ENCODE measurements at places on chromosomes 6 and 20.

- DNase-seq: no peak
These were observed 6.2 kb downstream of the NQO2 start for GRCh38 chr6:3005874-3006273.

DNA sequence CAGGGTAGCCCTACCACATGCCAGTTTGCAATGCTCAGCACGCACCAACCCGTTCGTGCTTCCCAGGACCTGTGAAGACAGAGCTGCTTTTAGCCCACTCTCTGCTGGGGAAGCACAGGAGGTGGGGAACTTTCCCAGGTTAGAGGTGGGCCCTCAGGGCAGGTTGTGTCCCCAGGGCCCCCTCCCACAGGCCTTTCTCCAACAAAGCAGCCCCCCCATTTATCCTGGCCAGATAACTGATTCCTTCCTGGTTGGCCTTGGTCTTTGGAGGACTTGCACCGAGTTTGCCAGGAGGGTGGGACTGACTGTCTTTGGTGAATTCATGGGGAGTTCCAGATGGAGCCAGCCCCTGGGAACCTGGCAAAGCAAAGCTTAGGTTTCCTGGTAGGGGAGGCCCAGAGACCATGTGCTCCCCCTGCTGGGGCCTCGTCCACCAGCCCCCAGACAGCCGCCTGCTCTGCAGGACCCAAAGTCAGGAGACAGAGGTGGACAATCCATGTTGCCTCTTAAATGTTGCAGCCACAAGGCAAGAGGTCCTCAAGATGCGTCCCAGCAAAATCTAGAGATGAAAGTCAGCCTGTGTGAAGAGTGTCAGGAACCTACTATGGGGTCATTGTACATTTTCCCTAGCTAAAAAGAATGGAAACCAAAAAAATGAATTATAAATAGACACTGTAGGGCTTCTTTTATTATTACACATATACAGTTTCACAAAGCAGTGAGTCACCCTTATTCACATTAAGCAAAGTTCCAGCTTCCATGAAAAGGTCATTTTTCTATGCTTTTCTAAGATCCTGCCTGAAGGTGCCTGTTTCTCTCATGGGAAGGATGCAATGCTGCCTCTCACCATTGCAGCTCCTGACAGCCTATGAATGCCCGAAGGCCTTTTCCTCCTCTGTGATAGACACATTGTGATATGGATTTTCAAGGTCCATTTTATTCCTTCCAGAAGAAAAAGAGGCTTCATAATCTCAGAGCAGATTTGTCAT lies 497.8 kb downstream of the PREX1 start:
- DNase-seq: no peak

DNA sequence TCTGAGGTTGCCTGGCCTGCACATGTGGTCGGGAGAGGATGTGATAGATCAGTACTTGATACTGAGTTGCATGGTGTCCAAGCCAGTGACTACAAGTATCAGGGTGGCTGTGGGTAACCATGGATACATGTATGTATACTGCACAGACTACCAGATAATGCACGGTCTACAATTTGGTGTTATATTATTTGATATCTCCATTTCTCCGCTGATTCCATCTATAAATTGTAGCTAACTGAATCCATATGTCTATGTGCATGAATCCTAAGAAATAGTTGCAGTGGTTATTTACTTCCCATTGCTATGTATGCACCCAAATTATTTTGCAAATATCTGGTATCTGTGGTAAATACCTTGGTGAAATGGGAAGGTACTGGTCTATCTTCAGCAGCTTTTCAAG lies 83.8 kb upstream of the KIF25 start:
- no peak for DNase-seq

GRCh38 chr20:61520893-61521460 lies 268.9 kb downstream of the CDH4 start:
- no peak for DNase-seq

DNA sequence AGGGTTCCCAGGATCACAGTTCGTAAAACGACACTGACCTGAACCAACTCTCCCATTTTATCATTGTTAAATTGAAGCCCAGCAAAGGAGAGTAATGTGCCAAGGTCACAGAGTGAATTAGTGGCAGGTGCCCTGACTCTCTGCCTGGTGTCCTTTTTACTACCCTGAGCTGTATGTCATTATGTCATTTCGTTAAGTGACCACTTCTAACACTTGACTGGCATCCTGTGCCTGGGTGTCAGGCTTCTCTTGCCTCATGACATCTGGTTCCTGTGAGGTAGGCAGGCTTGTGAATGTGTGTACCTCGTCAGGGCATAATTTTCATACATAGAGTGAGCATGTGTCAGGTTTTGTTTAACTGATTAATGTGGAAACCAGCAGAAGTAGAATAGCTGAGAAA lies 48.6 kb downstream of the RALY start:
- DNase-seq: no peak

DNA sequence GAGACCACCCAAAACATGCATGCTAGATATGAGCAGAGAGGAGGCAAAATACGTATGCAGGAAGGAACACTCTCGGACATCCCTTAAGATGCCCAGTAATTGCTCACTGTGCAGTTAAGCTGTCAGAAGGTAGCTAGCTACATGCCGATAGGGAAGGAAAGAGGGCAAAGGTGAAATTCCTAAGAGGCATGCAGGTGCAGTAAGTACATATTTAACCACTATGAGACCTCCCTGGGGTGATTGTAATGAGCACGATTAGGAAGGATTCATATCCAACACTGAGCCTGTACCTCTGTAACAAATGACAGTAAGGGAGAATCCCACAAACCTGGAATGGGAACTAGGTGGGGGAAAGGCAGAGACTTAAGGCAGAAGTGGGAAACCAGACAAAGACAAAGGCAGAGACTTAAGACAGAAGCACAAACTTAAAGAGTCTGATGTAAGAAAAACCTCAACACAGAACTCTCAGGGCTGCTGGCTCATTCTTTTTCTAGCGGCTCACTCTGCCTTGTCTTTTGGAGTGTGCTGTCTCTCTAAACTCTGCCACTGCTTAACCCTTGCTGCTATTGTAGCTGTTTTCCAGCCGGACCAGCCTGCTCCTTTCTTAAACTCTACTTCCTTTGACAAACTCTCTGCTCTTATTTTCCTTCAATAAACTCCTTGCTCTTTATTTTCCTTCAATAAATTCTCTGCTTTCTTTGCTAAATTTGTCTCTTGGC lies 148.1 kb downstream of the UBE3D start:
- DNase-seq: no peak

GRCh38 chr6:14912226-14912625 lies 333.6 kb upstream of the JARID2 start:
- DNase-seq: no peak

- no peak for DNase-seq
These were observed 129.3 kb upstream of the MLN start for GRCh38 chr6:33933101-33933500.

DNA sequence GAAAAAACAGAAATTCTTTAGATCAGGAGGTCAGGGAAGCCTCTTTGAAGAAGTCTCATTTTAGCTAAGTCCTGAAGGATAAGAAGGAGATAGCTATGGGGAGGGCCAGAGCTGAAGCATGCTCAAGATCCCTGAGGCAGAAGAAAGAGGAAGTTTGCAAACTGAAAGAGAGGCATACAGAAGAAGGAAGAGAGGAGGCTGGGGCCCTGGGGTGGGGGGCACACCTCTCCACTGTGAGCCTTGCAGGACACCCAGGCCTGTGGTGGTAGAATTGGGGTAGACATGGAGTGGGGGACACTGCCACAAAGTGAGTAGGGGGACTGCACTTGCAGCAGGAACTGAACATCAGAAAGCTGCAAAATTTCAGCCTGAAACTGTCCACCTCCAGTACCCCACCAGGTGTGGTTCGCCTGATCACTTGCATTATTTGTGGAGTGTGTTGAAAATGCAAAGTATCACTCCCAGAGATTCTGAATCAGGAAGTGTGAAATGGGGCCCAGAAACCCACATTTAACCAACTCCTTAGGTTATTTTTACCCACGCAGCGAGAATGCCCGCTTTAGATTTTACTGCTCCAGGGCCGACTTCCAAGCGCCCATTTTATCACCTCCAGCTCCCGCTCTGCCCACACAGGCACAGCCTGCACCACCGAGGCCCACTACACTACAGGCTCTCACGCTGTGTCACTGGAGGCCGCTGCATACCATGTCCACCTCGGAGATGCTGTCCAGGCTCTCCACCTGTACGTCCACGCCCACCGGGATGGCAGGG lies 44.0 kb downstream of the GABRR2 start:
- DNase-seq: no peak

- DNase-seq: no peak
These were observed 235.7 kb upstream of the ZNF217 start for GRCh38 chr20:53829255-53829723.

GRCh38 chr6:132504757-132505156 lies 8.2 kb downstream of the STX7 start:
- DNase-seq: no peak

GRCh38 chr6:134961366-134961765 lies 11.5 kb upstream of the ALDH8A1 start:
- no peak for DNase-seq

DNA sequence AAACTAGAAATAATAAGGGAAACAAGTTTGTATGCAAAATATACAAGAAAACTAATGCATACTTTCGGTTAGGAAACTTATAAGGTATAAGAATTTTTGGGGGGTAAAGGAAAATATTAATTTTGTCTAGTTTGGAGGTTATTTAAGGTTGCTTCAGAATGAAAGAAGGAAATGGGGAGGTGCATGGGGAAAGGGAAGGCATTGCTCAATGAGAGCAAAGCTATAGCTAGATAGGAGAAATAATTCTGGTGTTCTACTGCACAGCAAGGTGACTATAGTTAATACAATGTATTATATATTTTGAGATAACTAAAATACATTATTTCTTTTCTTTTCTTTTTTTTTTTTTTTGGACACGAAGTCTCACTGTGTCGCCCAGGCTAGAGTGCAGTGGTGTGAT lies 5.4 kb upstream of the MYMX start:
- no peak for DNase-seq
